Right renal cortex interstitium (tissue), 3 donors: ENCODE measurements at places on chromosomes 13 and 19. TPM values are rescaled to one million over a fixed set of nuclear protein-coding genes. Genes with fewer than 3 reads are reported as not detected.

Gene DLL3
- 0.29 TPM for polyA plus RNA-seq

Gene C19orf33
- polyA plus RNA-seq, result 10.5 TPM

Gene CALR3
- not detected for polyA plus RNA-seq

Gene KLHL1
- 0.69 TPM for polyA plus RNA-seq

Gene CFD
- polyA plus RNA-seq, result 2.0 TPM

Gene TEX26
- polyA plus RNA-seq, result 1.2 TPM

Gene ATXN8OS
- polyA plus RNA-seq, result 0.37 TPM

Gene SGCG
- polyA plus RNA-seq, result 3.8 TPM

Gene BSPH1
- not detected for polyA plus RNA-seq

Gene CD33
- polyA plus RNA-seq, result 1.6 TPM

Gene FCAR
- 0.37 TPM for polyA plus RNA-seq

- DNase-seq, result no peak
These were observed 21.8 kb downstream of the CCDC8 start for GRCh38 chr19:46391296-46392251.

DNA sequence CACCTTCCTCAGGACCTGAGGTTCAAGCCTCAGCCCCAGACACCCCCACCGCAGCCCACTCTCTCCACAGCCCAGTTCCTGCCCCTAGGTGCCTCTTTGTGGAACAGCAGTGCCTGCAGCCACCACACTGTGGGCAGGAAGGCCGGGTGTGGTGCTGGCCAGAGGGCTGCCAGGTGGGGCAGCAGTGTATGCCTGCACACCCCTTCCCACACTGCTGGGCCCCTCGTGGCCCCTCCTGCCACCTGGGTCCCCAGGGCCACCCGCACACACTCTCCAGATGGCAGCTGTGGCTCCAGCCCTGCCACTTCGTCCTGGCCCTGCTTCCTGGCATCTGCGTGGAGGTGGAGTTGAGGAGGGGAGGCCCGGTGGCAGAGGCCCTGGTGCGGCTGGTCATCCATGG lies 35.1 kb downstream of the HPN start:
- no peak for DNase-seq

GRCh38 chr13:101520672-101521071 lies 68.2 kb downstream of the ITGBL1 start:
- DNase-seq, result no peak

GRCh38 chr13:100789025-100789424 lies 114.4 kb upstream of the TMTC4 start:
- no peak for DNase-seq

GRCh38 chr13:21383090-21383489 lies 76.0 kb downstream of the ZDHHC20 start:
- no peak for DNase-seq

DNA sequence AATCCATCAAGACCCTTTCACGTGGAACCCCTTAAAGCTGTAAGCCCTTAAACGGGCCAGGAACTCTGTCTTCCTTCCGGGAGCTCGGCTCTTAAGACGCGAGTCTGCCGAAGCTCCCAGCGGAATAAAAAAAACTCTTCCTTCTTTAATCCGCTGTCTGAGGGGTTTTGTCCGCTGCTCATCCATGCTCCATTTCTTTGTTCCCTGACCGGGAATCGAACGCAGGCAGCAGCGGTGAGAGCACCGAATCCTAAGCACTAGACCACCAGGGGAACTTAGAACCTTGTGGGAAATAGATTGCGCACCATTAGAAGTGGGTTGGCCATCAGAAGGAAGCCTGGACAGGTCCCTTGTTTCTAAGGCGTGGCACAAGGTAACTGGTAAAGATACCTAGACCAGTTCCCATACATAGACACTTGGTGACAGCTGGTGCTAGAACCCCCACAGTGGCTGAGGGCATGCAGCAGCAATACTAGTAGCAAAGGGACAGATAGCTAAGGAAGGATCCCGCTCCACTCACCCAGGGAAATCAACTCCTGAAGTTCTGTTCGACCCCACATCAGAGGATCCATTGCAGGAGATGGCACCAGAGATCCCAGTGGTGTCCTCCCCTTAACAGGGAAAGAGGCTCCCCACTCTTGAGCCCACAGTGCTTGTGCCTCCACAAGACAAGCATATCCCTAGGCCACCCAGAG lies 1.5 kb upstream of the RGCC start:
- no peak for DNase-seq

- no peak for DNase-seq
These were observed 521.9 kb downstream of the KLF5 start for GRCh38 chr13:73580513-73581267.

- no peak for DNase-seq
These were observed 106.5 kb upstream of the SGCG start for GRCh38 chr13:23074075-23074828.

DNA sequence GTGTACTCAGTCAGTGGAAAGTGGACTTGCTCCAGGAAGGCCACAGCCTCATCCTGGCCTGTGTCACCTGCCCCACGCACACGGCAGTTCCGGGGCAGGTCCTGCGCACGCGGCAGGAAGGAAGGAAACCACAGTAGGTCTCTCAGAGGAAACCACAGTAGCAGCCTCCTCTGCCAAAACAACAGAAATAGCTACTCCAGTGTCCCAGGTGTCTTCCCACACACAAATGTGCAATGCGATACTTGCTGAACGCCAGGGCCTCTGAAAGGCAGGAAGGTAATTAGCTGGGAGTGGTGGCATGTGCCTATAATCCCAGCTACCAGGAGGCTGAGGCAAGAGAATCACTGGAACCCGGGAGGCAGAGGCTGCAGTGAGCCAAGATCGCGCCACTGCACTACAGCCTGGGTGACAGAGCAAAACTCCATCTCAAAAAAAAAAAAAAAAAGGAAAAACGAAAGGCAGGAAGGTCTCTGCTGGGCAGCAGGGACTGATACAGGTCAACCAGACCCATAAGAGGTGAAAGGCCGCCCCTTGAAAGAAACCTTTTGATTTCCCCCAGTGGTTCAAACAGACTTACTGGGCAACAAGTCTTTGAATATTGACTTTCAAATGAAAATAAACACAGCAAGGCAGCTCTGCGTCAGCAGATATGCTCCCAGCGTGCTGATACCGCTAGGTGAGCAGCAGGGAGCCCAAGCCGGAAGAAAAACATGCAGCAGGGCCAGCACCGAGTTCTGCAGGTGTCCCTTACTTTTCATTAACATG lies 49.5 kb downstream of the CRYL1 start:
- DNase-seq, result no peak

DNA sequence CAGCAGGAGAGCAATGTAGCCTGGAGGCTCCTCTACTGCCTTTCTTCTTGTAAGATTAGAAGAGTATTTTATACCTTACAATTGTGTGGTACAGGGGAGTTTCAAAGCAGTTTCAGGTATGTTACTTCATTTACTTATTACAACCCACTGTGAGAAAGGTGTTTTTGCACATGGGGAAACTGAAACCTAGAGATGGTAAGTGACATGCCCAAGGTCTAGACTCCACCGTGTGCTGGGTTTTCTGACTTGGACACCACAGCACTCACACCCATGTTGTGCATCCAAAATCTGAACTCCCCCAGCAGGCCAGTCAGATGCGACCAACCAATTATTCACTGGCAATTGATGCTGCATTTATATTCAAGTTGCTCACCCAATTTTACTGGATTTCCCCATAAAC lies 22.8 kb downstream of the ERICH6B start:
- no peak for DNase-seq

- DNase-seq, result no peak
These were observed 3.3 kb downstream of the CYP4F8 start for GRCh38 chr19:15618321-15618720.

GRCh38 chr13:36530861-36531590 lies 98.7 kb downstream of the CCNA1 start:
- no peak for DNase-seq

DNA sequence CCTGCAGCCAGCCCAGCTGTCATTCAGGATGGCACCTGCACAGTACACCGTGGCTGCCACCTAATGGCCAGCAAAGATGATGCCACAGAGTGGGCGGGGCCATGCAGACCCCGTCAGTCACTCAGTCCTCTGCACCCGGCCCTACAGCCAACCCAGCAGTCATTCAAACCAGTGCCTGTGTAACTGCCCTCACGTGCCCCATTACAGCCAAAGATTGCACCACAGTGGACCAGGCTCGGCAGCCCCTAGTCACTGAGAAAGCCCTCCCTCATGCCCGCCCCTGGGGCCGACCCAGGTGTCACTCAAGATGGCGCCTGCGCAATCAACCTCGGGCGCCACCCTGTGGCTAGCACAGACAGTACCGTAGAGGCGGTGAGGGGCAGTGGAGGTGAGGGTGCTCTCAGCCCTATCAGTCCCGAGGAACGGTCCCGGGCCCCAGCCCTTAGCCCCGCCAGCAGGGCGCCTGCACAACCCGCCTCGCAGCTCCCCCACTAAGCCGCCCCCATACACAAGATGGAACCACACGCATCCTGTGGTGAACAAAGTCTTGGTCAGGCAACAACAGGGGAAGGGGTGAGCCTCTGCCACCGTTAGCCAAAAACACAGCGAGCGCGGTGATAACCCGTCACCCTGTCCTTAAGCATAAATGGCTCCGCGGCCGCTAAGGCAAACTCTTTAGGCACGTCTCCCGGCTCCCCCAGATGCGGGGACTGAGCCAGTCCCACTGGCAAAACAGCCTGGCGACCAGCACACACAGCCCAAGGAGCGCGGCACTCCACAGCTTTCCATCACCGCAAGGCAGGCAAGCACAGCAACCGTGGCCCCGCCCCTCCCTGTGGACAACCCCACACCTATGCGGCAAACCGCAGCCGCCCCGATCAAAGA lies 2.3 kb downstream of the PEG3 start:
- no peak for DNase-seq

DNA sequence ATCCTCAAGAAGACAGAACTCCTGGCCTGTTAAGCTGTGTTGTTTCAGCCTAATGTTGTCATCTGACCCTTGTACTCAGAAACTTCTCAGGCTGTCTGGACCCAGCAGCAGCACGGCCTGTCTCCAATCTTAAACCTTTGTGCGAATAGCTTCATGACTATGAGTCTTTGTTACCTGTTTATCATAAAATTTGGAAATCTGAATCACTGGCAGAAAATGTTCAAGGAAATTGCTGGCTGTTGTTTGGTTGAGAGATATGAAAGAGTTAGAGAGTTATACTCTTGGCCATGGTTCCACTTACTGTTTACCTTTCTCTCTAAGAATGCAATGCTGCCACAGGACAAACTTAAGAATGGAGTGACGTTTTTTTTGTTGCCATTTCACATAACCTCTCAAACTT lies 59.6 kb downstream of the EFNB2 start:
- no peak for DNase-seq

GRCh38 chr13:70042193-70042592 lies 65.4 kb upstream of the ATXN8OS start:
- DNase-seq, result no peak

DNA sequence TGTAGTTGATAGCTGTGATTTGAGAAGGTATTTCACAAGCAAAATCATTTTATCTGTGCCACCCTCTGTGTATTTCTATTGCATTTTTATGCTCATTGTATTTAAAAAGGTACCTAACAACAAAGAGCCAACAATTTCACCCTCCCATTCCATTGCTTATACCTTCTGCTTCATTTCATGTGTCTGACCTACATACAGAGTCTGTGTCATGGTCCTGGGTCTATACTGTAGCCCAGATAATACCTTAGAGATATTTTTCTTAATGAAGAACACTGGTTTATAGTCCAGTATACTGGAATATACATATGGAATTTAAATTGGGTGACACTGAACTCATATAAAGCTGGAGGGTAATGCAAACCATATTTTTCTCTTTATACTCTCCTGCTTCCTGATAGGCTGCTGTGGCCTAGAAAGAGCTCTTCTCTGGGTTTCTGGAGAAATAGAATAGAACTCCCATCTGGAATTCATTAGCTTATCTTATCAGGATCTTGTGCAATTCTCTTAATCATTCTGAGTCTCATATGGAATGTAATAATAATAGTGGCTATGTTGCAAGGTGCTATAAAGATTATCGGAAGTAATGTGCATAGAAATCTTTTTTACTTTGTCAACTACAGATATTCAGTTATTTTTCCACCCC lies 31.8 kb upstream of the SPART start:
- DNase-seq, result no peak

GRCh38 chr19:18899624-18900560 lies 3.9 kb upstream of the CERS1 start:
- no peak for DNase-seq

- DNase-seq, result no peak
These were observed 819.2 kb downstream of the UQCRFS1 start for GRCh38 chr19:28393574-28394336.

GRCh38 chr19:31890230-31890629 lies 455.2 kb upstream of the ZNF507 start:
- no peak for DNase-seq

GRCh38 chr13:72851678-72852014 lies 69.7 kb downstream of the PIBF1 start:
- DNase-seq, result no peak

DNA sequence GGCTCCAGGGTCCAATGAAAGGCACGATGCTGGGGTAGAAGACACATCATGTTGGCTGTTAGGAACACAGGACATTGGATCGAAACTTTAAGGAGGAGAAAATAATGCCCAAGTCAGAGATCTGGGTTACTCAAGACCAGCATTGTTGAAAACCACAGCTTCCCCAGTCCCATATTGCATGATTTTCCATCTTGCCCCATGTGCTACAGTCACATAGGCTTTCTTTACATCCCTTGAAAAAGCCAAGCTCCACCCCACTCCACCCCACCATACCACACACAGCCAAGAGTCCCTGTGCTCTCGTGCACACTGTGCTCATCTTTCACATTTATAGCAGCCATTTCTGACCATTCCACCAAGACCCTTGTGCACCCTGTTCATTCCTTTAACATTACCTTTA lies 636.2 kb downstream of the DIAPH3 start:
- no peak for DNase-seq

DNA sequence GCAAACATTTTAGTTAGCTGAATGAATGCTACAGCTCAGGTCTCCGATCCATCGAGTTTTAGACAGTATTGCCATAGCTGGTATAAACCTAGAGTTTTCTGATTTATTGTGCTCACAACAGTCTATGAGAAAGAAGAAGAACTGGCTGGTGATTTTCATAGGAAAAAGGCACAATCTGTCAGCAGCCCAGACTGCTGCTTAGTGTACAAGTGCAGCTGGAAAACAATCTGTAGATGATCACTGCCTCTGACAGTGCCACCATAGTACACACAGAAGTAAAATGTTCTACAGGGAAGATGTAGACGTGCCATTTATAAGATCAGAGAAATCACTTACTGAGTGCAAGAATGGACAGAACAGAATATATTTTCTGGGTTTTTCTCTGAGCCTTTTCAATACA lies 48.4 kb downstream of the MYO16 start:
- no peak for DNase-seq

- DNase-seq, result no peak
These were observed 29.2 kb downstream of the ZNF844 start for GRCh38 chr19:12093777-12094176.

DNA sequence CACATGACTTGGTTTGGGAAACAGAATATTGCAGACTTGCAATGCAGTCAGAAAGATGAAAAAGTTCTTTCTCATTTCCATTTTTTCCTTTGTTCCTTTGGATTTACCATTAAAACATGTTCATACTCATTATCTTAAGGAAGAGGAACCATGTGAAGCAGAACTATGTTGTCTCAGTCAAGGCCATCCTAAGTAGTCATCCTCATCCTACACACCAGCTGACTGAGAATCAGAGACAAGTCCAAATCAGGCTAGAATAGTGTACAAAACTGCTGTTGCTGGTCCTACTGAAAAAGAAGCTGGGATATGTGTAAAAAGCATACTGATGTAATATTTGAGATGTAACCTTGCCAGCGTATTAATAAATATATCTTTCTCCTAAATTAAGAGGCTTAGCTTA lies 433.4 kb downstream of the SLITRK5 start:
- no peak for DNase-seq

- no peak for DNase-seq
These were observed 2.7 kb downstream of the PLEKHF1 start for GRCh38 chr19:29667901-29668341.

GRCh38 chr19:2575734-2576481 lies 100.0 kb downstream of the GADD45B start:
- DNase-seq, result no peak
